ENCODE measurements at places on chromosomes 4 and X. TPM values are rescaled to one million over a fixed set of nuclear protein-coding genes. Genes with fewer than 3 reads are reported as not detected.

PCDH7 gene
- total RNA-seq, result 38.6 TPM

RAP2C gene
- total RNA-seq, result 13.2 TPM

MAGEA9B gene
- total RNA-seq, result not detected

CSN1S1 gene
- total RNA-seq, result not detected

SASH3 gene
- not detected for total RNA-seq

CACNA1F gene
- total RNA-seq, result not detected

TRMT10A gene
- 11.3 TPM for total RNA-seq

NPY5R gene
- total RNA-seq, result not detected

KLB gene
- total RNA-seq, result not detected

IBSP gene
- total RNA-seq, result not detected

RHOXF2B gene
- total RNA-seq, result not detected

HSFX1 gene
- 0.19 TPM for total RNA-seq

MEPE gene
- not detected for total RNA-seq

NKX3-2 gene
- 0.03 TPM for total RNA-seq

SLC10A4 gene
- not detected for total RNA-seq

TAF7L gene
- total RNA-seq, result not detected

NXF2B gene
- total RNA-seq, result 0.29 TPM

DEFB131A gene
- total RNA-seq, result not detected
